Kidney epithelial cell (primary cell): ENCODE measurements at places on chromosomes 12 and 14. TPM values are rescaled to one million over a fixed set of nuclear protein-coding genes. Genes with fewer than 3 reads are reported as not detected.

The NGB gene
- total RNA-seq = not detected in 2 replicates

The AEBP2 gene
- 11.9 and 12.5 TPM in 2 replicates for total RNA-seq

The KCNH3 gene
- total RNA-seq = 0.21 and 0.41 TPM in 2 replicates

The RPGRIP1 gene
- total RNA-seq = not detected in 2 replicates

The CPNE8 gene
- 6.4 and 8.0 TPM in 2 replicates for total RNA-seq

The SMCO3 gene
- total RNA-seq = not detected in 2 replicates

The RDH12 gene
- 0.34 TPM in 1 of 2 replicates, not detected in the other for total RNA-seq

The CCDC196 gene
- total RNA-seq = not detected in 2 replicates

The CD63 gene
- total RNA-seq = 1,013 and 1,149 TPM in 2 replicates

The AKAP3 gene
- total RNA-seq = 4.0 and 6.6 TPM in 2 replicates

The GZMB gene
- total RNA-seq = not detected in 2 replicates

The TIMELESS gene
- 10.3 and 15.5 TPM in 2 replicates for total RNA-seq

The TTC9 gene
- total RNA-seq = 16.5 and 18.1 TPM in 2 replicates

The POTEG gene
- not detected in 2 replicates for total RNA-seq

The FAM186B gene
- total RNA-seq = 0.14 and 0.21 TPM in 2 replicates

The RHOF gene
- total RNA-seq = 194 and 311 TPM in 2 replicates

The CIDEB gene
- total RNA-seq = 1.1 and 3.8 TPM in 2 replicates

The ACSM4 gene
- not detected in 2 replicates for total RNA-seq

The IRAK3 gene
- total RNA-seq = 2.3 and 3.0 TPM in 2 replicates

The CDK2 gene
- 21.4 and 23.2 TPM in 2 replicates for total RNA-seq

The TBX3 gene
- 12.2 and 12.7 TPM in 2 replicates for total RNA-seq

The HIGD1C gene
- total RNA-seq = not detected in 2 replicates
